ENCODE measurements at places on chromosomes 3 and 15.
A peak's percentile ranks its signal among the peaks of the same experiment; 100 is the strongest.

GRCh38 chr15:65132878-65133547 is 595 bp downstream of the PDCD7 start:
- peak; percentile 9 for DNase-seq

DNA sequence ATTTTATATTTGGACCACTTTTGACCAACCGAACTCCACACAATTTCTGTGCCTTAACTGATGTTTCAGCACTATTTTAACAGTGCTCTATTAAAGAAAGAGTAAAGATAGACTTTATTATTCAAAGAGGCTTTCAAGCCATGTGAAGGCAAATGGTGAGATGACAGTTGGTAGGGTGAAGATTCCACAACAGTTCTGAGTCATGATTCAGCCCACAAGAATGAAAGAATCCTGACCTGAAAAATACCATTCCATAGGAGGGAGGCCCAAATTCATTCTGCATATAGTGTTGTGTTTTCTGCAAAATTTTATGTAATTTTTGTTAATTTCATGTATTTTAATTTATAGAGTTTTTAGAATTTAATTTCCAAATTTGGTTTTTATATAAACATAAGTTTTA is 135.6 kb upstream of the STAC start:
- no peak for DNase-seq

DNA sequence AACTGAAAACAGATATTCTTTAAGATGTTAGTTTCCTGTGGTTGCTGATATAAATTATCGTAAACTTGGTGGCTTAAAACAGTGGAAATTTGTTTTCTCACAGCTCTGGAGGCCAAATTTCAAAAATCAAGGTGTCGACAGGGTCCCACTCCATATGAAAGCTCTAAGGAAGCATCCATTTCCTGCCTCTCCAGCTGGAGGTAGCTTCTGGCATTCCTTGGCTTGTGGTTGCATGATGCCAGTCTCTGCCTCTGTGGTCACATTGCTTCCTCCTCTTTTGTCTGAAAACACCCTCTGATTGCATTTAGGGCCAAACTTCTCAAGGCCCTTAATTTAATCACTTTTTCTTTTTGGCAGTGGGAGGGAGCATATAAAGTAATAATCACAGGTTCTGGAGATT is 96.8 kb downstream of the PPM1L start:
- DNase-seq, result no peak

DNA sequence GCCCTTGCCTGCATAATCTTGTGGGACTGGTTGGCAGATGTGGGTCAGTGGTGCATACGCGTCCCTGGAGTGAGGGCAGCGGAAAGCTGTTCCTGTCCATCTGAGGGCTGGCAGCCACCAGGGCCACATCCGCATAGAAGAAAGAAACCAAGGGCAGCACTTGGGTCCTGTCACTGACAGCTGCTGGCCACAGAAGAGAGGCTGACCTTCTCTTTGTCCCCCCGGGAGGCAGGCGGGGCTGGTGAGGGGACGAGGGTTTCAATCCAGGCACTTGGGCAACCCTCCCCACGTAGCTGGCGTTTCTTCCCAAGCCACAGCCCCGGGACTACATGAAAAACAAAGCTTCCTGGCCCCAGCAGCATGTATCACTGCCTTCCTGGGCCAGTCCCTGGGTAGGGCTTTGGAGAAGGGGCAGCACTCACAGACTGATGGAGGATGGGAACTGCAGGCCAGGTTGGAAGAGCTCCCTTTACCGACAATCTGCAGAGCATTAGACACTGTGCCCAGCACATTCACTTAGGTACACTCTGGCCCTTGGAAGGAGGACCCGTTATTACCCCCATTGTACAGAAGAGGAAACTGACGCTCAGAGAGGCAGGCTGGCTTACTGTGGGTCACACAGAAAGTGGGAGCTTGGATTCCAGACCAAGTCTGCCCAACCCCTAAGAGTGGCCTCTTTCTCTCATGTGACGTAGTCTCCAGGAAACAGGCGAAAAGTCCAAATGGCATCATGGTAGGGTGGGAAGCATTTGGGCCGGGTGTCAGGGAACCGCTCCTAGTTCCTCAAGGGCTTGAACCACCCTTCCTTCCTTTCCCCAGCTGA is 78.8 kb upstream of the SLC6A6 start:
- no peak for DNase-seq

- DNase-seq, result no peak
These were observed 25.5 kb downstream of the GLDN start for GRCh38 chr15:51366920-51367319.

DNA sequence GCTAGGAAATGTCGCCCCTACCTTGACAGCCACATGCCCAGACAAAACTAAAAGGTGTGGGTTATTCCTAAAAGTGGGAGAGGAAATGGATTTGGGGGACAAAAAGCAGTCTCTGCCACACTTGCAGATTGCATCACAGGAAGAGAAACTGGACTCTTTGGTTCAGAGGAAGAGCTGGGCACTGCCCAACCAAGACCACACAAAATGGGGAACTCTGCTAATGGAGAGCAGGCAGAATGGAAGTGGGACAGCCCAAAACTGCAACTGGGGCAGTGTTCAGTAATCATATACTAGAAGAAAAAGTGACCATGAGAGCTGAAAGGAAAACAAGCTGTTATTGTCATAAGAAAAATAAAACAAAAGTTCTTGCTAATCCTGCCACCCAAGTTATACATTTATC is 138.9 kb upstream of the FRMD4B start:
- no peak for DNase-seq

GRCh38 chr3:31086698-31087097 is 192.2 kb upstream of the GADL1 start:
- no peak for DNase-seq

DNA sequence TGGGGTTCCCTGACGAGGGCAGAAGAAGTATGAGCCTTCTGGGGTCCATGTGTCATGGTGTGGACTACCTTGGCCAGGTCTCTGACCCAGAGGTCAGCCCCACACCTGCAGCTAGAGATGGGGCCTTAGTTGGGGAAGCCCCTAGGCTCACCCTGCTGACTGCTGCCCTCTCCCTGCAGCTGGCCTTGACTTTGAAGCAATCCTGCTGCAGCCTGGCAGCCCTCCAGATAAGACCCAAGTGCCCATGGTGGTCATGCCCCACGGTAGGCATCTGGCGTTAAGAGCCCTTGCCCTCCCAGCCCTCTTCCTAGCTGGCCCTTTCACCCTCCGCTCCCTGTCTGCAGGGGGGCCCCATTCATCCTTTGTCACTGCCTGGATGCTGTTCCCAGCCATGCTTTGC is 7.4 kb downstream of the APEH start:
- no peak for DNase-seq

GRCh38 chr3:171460725-171461524 is 720 bp upstream of the TNIK start:
- DNase-seq, result peak; percentile 57

DNA sequence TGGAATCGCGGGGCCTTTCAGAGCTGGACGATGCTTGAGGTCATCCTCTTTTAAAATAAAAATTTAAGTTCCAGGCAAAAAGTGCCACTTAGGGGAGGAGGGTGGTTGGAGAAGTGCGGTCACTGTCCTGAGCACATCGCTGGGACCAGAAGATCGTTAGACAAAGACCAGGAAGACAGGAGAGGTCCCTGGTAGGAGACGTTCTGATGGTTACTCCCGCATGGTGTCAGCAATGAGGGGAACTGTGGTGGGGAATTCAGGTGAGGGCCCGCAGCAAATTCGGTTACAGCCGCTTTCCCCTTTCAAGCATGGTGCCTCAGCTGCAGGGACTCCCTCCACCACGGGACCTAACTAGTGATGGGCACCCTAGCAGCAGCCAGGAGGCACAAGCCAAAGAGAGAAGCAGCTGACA is 1.0 kb upstream of the ISY1 start:
- DNase-seq, result no peak

GRCh38 chr3:184160456-184160855 is 5.3 kb downstream of the DVL3 start:
- DNase-seq, result no peak

DNA sequence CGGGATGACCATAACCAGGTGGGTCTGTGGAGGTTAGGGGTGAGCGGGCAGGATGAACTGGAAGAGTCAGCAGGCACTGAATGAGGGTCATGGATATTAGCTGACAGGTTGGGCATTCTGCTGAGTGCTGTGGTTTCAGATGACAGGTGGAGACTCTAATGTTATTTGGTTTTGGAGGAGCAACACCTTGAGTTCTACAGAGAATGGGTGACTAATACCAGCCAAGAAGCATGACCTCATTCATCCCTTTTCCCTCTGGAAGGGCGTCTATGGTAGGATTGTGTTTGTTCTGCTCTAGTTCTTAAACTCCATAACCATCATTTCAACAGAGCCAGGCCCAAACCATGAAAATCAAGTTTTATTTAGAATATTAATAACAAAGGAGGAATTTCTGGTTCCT is 550.7 kb upstream of the LMCD1 start:
- DNase-seq, result no peak

GRCh38 chr3:74739242-74739641 is 124.8 kb upstream of the CNTN3 start:
- DNase-seq, result no peak

DNA sequence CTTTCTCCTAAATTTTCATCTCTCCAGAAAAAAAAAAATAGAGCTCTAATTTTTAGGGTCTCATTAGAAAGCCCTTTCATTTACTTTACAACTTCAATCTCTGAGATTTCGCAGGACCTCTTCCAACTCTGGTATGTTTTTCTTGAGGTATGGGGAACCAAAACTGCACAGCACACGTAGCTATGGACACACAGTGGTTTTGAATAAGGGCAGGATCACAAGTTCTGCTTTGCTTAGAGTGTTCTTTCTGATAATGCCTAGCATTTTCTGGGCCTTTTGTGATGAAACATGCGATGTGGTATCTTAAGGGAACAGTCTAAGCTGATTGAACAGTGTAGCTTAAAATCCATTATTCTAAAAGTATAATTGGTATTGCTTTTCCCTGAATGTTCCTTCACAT is 25.3 kb downstream of the ZNF592 start:
- no peak for DNase-seq

DNA sequence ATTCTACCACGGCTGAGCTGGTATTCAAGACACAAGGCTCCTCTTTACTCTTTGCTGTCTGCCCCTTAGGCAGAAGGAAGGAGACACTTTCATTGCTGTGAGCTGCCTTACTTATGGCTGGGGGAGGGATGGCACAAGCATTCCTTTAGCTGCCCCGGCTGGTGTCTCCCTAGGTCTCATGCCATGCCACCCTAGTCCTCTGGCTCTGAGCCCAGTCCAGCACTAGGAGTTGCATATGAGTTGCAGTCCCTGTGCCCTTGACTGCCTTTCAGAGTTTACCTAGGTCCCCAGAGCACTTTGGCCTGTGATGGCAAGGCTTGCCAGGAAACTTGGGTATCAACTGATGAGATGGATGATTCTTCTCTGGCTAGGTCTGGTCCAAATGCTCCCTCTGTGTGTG is 296.4 kb downstream of the RBMS3 start:
- no peak for DNase-seq

- peak; percentile 64 for DNase-seq
These were observed 643 bp downstream of the MYO5A start for GRCh38 chr15:52527911-52528563.

GRCh38 chr15:47293466-47294162 is 423.7 kb upstream of the SEMA6D start:
- DNase-seq, result no peak

DNA sequence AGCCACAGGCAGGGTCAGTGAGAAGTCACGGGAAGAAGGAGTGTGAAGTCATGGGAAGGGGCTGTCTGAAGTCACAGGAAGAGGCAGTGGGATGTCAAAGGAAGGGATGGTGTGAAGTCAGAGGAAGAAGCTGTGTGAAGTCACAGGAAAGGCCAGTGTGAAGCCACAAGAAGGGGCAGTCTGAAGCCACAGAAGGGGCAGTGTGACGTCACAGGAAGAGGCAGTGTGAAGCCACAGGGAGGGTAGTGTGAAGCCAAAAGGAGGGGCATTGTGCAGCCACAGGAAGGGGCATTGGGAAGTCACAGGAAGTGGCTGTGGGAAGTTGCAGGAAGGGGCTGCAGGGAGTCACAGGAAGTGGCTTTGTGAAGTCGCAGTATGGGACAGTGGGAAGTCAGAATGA is 35.1 kb downstream of the GASK1A start:
- DNase-seq, result no peak

DNA sequence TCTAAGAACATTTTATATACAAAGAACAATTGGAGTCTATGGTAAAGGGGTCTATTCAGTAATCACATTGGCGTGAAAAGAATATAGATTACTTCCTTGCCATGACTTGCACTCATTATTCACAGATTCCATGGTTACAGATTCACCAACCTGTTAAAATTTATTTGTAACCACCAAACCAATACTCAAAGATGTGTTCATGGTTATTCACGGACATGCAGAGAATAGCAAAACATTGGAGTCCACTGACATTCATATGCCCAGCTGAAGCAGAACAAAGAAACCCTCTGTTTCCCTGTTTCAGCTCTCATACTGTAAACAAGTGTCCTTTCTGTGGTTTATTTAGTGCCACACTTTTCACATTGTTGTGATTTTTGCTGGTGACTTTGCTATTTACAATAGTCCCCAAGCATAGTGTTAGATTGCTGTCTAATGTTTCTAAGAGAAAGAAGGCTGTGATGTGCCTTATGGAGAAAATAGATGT is 185.8 kb upstream of the TTC14 start:
- DNase-seq, result no peak

DNA sequence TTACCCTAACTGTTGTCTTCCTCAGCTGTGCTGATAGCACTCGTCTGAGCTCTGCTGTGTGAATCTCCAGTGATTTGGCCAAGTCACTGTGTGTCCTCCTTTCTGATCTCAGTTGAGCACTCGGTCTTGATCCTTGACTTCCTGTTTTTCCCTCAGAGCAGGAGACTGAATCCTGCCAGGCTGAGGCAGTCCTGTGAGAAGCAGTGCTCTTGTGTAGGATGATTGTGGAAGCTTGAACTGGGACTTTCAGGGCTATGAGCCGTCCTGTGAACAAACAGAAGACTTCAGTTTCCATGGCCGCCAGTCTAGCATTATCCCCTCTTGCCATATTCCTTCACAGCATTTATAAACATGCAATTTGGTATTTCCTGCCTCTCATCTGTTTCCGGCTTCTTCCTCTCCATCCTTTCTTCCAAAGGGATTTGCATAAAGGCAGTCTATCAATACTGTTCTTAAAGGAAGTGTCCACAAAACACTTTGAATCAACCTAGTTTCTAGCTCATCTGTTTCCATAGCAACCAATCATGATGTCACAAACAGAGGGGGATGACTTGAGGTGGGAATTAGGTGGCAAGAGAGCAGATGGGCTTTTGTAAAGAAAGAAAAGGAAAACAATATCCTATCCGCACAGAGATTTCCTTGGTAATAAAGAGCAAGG is 237.2 kb downstream of the AGBL1 start:
- no peak for DNase-seq

- DNase-seq, result no peak
These were observed 160.0 kb downstream of the IL5RA start for GRCh38 chr3:2950159-2950558.
